Activated T-cell treated with anti-CD3 and anti-CD28 coated beads for 1 hour (primary cell): ENCODE measurements at places on chromosomes 2 and 18.
A peak's percentile ranks its signal among the peaks of the same experiment; 100 is the strongest.

GRCh38 chr2:145927131-145927950 lies 1407.4 kb upstream of the ZEB2 start:
- no peak for DNase-seq

DNA sequence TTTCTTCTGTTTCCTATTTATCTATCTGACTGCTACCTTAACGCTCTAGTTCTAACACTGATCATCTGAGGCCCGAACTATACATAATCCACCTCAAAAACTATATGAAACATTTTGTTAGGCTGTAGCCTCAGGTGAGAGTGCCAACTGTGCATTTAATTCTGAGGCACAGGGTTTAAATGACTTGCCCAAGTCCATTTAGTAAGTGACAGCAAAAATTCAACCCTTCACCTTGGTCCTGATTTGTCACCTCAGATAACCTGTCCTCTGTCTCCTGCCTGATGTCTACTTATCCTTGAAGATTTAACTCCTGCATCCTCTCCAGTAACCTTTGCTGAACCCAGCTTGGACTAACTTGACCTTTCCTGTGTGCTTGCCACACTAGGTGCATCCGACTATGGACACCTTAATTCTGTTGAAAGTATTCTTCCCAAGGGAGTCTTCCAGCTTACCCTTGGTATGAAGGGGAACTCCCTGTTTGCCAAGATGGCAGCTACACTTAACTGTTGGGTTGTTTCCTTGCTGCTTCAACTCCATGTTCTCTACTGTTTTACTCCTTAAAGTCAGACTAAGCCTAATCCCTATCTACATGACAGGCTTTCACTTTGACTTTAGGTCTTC lies 23.5 kb downstream of the CD302 start:
- no peak for DNase-seq

- no peak for DNase-seq
Measured at GRCh38 chr2:231533086-231533776, 3.0 kb upstream of the NMUR1 start.

DNA sequence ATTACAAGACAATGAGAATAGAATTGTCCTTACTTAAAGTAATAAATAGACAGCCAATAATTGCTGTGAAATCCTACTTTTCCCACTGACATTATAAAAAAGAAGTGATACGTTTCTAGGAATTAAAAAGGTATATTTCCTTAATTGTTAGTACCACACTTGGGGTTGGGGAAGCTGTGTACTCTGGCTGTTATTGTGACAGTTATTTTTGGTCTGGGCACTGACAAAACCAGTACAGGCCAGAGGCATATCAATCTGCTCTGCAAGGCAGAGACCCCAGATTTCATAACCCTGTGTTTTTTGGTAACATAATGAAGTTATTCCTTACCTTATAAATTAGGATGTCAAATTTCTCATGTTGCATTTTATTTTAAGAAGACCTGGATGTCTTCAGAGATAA lies 66.5 kb downstream of the RAB10 start:
- no peak for DNase-seq

DNA sequence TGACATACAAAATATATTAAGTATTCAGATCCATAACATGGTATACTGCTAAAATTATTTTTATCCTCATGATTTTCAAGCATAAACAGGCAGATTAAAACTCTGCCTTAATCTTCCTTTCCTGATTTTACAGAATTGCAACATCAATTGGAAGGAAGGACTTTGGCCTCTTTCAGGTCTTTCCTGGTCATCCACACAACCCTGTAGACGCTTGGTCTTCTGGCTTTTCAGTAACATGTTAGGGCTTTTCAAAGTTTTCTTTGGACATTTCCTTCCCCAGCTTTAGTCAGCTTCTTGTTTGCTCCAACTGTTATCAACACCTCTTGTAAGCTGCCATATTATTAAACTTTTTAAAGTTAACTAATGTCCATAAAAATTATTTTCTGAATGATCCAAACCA lies 1364.9 kb upstream of the NRXN1 start:
- DNase-seq, result no peak

DNA sequence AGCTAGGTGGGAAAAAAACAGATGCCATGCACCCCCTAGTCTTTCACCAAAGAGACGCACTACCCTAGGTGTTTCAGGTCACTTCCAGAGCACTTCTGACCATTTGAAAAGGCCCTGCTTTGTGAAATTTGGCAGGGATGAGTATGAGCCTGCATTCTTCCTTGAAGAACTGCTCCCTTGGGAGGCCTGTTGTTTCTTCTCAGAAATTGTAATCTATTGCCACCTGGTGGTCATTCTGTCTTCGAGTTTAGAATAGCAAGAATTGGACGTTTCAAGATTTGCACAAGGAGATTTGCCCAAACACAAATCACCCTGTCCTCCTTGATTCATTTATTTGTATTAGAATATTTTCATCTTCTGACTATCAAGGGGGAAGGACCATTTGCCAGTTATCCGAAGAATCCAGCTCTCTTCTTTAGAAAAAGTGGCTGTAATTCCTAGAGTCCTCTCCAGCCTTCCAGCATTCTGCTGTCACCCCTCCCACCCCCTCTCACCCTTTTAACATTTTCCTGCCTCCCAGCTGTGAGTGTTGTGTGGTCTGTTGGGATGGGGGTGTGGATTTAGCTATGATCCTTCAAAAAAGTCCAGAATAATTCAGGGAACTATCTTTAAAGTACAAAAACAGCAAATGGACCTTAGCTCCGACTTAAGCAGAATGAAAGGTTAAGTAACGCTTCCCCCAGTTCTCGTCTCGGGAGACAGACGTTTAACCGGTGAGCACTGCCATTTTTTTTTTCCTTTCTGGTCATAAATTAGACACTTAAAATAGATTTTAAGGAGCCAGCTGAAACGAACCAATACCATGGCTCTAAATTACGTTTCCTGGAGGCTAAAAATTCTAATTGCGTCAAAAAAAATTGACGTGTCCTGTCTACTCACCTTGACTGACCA lies 3.7 kb upstream of the GAD1 start:
- DNase-seq, result no peak

GRCh38 chr2:160405077-160405867 lies 88.3 kb downstream of the RBMS1 start:
- DNase-seq, result no peak

- DNase-seq, result no peak
Measured at GRCh38 chr2:225042800-225043167, 516 bp upstream of the DOCK10 start.

DNA sequence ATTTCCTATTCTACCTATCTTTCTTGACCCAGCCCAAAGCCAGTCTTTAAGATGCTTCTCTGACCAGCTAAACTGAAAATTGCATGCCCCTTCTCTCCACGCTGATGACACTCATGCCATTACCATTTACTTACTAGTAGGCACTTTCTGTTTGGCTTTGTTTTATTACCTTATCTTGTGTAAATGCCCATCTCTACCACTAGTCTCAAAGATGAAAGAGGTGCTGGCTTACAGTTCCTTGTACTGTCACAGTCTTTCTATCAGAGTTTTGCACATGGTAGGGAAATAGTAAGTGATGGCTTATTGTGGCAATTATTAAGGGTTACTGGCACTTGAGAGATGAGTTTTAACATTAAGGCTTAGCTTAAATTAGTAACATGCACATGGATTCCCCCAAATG lies 352.1 kb downstream of the RBM43 start:
- no peak for DNase-seq

DNA sequence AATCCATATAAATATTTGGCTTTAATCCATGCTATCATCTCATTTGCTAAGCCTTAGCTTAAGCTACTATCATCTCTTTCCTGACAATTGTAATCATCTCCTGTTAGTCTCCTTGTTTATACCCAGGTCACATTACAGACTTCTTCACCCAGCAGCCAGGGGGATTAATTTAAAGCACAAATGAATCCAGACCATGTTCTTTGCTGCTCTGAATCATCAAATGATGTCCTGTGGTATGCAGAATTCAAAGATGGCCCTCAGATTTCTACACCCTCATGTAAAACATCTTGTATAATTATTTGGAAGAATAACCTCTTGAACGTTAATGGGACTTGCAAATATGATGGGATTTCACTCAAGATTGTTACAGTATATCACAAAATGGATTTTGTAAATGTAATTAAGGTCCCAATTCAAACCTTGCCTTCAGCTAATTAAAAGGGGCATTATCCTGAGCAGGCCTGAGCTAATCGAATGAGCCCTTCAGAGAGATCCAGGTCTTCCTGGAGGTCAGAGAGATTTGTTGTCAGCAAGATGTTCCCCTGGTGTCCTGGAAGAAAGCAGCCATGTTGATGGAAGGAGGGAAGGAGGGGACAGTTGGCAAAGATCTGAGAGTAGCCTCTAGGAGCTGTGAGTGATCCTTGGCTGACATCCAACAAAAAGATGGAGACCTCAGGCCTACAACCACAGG lies 241.1 kb upstream of the MMADHC start:
- no peak for DNase-seq

GRCh38 chr2:219426068-219426443 lies 7.9 kb downstream of the DES start:
- DNase-seq, result no peak

DNA sequence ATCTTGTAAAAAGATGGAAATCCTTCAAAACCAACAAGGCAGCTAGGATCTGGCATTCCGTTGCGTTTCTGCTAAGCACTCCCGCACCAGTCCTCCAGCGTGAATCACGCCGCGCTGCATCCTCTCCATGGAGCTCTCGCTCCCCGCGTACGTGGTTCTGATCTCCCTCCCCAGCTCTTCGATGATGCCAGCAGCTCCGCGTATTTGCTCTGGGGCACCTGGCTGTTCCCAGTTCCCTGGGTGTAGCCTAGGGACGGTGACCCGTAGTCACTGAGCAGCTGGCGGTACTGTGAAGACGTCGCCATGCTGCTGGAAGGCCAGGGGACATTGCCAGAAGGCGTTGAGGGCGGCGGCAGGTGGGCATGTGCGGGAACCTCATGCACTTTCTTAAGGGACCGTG lies 407.5 kb downstream of the RNF144A start:
- DNase-seq, result no peak

GRCh38 chr18:21155443-21155842 lies 43.8 kb upstream of the ROCK1 start:
- no peak for DNase-seq

DNA sequence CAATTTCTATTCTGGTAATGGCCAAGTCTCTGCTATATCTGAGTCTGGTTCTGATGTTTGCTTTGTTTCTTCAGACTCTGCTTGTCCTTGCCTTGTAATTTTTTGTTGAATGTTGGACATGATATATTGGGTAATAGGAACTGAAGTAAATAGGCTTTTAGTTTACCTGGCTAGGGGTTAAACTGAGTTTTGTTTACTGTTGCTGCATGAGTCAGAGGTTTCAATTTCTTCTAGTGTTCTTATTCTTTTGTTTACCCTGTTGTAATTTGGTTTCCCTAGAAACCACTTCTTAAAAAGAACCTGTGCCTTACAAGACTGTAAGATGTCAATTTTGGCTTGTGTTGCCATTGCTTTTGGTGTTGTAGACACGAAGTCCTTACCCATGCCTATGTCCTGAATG lies 285.0 kb upstream of the KCNH7 start:
- DNase-seq, result no peak

GRCh38 chr2:135471106-135471505 lies 59.9 kb downstream of the ZRANB3 start:
- no peak for DNase-seq

- DNase-seq, result no peak
Measured at GRCh38 chr2:161708350-161708975, 84.2 kb downstream of the SLC4A10 start.

DNA sequence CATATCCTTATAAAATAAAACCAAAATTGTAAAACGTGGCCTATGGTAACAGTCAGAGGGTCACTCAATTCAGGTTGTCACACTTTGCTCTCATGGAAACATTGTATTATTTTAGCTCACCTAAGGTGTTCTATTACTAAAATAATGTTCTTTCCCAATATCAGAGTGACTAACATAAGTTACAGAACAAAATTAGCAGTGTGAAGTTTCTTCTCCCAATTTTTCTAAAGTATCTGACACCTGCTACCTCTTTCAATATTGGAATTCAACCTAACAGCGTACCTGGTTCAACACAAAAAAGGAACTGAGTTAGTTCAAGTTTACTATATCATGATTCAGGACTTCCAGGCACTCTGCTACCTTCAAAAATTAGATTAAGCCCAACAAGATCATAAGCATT lies 190.4 kb downstream of the ZEB2 start:
- DNase-seq, result no peak

DNA sequence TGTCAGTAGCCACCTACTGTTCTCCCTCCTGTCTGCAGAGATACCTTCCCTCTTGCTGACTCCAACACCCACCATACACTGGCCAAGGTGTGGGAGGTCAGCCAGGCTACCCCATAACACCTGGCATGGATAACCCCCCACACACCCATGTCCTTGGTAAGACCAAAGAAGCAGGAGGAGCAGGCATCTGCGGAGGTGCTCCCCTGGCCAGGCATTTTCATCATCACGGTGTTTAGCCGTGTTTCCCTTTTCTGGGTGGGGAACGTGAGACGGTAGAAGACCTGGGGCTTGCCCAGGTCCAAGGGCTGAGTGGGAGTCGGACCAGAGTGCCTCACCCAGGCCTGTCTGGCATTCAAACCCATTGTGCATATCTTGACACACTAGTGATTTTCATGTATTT lies 150.3 kb downstream of the SMAD7 start:
- no peak for DNase-seq

GRCh38 chr2:43059183-43059897 lies 167.1 kb downstream of the ZFP36L2 start:
- DNase-seq, result peak; percentile 30

DNA sequence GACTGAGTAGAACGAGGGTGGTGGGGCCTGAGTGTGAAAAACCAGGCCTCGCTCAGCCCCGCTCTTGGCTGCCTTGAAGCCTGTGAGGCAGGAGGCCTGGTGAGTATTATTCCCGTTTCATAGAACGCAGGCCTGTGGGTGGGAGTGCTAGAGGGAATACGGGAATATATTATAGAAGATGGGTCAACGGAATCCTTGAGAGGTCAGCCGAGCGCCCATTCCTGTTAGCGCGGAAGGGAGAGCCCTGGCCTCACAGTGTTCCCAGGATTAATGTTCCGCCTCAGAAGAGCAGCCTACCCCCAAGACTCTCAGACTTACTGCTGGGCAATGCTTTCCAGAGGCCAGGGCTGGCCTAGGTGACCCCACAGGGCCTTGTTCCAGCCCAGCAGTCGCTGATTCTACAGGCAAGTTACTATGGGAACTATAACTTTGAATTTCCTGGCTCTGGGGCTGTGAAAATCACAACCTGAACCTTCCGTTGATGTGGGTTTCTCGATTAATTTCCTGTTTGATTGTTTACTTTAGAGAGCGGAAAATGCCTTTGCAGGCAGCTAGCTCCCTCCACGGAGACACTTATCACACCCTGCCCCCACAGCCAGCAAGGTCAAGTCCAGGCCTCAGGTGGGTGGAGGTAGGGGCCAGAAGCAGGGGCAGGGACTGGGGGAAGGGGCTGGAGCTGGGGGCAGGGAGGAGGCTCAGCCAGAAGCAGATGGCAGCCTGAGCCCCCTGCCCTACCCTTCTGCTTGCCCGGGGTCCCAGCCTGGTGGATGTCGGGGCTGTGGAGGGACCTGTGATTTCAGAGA lies 108.3 kb downstream of the SMAD7 start:
- peak; percentile 33 for DNase-seq
